ENCODE measurements at places on chromosomes 5 and 9.

DNA sequence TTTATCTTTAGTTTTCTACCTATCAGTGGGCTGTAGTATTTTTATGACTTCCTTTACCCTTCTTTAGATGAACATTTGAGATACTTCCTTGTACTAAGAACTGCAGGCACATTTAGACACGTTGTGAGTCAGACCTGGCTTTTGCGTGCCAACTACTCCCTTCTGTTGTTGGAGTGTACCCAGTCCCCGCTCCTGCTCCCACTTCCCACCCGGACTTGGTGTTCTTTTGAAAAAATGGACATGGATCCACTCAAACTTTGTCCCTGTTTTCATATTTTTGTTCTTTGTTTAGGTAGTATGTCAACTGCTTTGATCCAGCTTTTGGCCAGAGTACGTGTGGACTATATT, 60.7 kb downstream of the PARP8 start:
- DNase-seq = no peak

DNA sequence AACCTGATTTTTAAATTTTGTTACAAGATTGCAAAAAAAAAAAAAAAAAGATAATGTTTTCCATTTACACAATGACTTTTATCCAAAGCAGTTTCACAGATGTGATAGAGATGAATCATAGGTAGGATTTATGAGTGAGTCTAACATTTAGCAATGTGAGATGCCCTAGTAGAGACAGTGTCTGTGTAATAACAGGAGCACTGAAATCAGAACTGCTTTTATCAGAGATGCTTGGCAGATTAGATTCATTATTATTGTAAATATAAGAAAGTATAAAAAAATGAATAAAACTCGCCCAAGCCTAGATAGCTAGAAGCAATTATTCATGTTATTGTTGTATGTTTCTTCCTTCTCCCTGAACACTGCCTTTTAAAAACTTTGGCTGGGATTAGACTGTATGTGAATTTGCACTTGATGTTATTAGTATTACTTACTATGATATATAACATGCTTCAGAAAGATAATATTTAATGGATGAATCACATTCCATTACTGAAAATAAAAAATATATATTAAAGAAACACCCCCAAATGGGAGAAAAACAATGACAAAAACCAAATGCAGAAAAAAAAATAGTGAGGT, 567.3 kb upstream of the KLF4 start:
- no peak for DNase-seq

DNA sequence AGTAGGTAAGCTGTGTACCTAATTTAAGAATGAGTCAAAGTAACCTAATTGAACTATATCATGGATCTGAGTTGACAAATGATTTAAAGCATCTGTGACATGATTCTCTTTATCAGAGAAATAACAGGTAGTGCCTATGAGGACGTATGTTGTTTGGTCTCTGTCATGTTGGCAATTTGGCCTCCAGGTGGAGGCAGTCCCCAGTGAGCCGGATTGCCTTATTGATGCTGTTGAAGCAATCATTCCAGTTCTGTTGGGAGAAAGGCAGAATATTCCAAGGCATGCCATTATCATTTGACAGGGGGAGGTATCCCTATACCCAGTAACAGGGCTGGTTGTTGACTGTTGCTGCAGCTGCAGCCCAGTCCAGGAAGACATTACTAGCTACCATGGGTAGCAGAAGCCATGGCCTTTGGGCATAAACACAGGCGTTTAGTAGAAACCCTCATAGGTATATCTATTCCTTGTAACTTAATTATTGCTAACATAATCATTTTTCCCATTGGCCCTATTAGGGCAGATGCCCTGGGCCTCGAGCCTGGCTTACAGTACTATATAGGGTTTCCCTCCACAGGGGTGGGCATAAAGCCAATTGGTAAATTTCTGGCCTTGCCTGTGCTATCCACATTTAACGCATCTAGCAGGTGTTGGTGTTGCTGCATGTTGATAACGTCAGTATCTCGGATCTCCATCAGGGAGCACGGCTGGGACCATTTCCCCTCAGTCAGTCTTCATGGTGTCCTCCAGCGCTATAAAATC, 12.2 kb upstream of the SLC22A4 start:
- no peak for DNase-seq

DNA sequence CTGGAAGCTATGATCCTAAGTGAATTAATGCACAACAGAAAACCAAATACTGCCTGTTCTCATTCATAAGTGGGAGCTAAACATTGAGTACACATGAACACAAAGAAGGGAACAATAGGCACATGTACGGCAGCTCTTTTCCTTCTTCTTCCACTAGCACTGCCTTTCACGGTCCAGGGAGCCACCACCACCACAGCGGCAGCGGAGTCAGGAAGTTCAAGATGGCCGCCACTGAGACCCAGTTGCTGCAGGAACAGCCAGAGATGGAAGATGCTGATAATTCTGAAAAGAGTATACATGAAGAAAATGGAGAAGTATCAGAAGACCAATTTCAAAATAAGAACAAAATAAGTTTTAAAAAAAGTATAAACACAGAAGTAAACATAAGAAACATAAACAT, 39.5 kb upstream of the TNFSF15 start:
- no peak for DNase-seq

DNA sequence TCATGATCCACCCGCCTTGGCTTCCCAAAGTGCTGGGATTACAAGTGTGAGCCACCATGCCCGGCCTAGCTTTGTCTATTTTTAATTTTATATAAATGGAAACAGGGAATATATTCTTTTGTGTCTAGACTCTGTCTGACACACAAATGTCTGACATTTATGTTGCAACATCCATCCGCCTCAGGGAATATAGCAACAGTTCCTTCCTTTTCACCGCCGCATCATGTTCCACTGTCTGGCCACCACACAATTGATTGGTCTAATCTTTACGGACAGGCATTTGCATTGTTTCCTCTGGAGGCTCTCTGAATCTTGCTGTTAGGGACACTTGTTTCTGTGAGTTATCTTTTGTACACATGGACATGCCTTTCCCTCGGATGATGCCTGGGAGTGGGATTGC, 20.1 kb upstream of the TBC1D9B start:
- DNase-seq = no peak

- no peak for DNase-seq
Measured at GRCh38 chr5:66436721-66437120, 159.5 kb upstream of the MAST4 start.

GRCh38 chr5:157369507-157369906, 90.5 kb upstream of the NIPAL4 start:
- DNase-seq = no peak

Data from stimulated activated CD4-positive, alpha-beta T cell treated with anti-CD3 and anti-CD28 coated beads, Interleukin-4, amount 100 ng/mL, for 1 hour (primary cell).